NCI-H1092 (cell line): ENCODE measurements at places on chromosomes 6 and 20.

- no peak for DNase-seq
Observed at GRCh38 chr6:85461798-85462170, 11.9 kb downstream of the NT5E start.

- DNase-seq, result no peak
Observed at GRCh38 chr6:10421921-10422736, 7.3 kb upstream of the TFAP2A start.

DNA sequence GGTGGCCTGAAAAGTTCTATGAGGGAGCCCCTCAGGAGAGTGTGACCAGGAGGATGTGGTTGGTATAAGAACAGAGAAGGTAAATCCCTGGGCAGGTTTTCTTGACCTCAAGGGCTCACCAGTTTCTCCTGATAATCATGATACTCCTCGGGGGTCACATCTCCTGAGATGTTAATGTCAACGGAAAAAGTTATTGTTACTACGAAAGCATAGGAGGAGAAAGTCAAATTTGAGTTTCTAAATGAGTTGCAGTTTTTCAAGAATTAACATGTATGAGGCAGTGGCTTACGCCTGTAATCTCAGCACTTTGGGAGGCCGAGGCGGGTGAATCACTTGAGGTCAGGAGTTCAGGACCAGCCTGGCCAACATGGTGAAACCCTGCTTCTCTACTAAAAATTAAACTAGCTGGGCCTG, 23.4 kb downstream of the MGME1 start:
- DNase-seq, result no peak

- peak; percentile 72 for DNase-seq
Observed at GRCh38 chr6:161353208-161353613, 79.3 kb upstream of the AGPAT4 start.
